Caco-2 (cell line): ENCODE measurements at places on chromosomes 2 and 18. TPM values are rescaled to one million over a fixed set of nuclear protein-coding genes. Genes with fewer than 3 reads are reported as not detected.
A peak's percentile ranks its signal among the peaks of the same experiment; 100 is the strongest.

Gene NAT8
- not detected in 2 replicates for total RNA-seq

Gene EIPR1
- 35.6 and 36.9 TPM in 2 replicates for total RNA-seq

Gene UBE2E3
- 9.0 and 12.2 TPM in 2 replicates for total RNA-seq

DNA sequence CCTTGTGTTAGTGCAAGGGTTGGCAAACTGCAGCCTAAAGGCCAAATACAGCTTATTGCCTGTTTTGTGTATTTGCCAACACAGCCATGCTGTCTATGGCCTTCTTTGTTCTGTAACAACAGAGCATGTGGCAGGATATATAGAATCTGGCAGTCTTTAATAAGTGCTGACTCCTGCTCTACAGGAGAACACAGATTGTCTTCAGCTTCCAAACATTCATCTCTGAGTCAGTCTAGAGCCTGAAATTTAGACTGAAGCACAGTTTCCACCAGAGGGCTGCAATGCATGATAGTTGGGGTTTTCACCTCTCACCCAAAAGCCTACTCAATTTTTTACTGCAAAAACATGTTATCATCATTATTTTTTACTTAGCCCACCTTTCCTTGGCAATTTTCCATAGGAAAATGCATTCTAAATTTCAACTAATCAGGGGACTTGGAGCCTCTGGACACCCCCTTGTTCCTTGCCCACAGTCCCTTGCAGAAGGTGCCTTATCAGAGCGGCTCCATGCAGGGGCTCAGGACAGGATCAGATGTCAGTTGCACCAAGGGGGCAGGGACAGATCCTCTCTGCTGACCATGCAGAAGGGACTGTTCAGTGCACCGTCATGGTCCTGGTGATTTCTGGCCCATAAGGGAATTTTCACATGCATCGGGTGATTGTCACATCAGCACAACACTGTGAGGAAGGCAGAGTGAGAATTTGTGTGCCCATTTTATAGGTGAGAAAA is 12.4 kb downstream of the IL37 start:
- no peaks in the 10 kb centered on the region for H3K36me3 ChIP-seq
- H3K4me3 ChIP-seq: no peak overlapping the region
- peaks cover 29% of the 10 kb centered on the region for H3K4me1 ChIP-seq
- H3K27ac ChIP-seq: no peak overlapping the region

GRCh38 chr18:44564922-44565321 is 115.8 kb upstream of the SETBP1 start:
- DNase-seq: no peak
- no peak overlapping the region for H3K4me3 ChIP-seq
- no peaks in the 10 kb centered on the region for H3K27me3 ChIP-seq
- no peak overlapping the region for H3K27ac ChIP-seq
- no peaks in the 10 kb centered on the region for H3K36me3 ChIP-seq

DNA sequence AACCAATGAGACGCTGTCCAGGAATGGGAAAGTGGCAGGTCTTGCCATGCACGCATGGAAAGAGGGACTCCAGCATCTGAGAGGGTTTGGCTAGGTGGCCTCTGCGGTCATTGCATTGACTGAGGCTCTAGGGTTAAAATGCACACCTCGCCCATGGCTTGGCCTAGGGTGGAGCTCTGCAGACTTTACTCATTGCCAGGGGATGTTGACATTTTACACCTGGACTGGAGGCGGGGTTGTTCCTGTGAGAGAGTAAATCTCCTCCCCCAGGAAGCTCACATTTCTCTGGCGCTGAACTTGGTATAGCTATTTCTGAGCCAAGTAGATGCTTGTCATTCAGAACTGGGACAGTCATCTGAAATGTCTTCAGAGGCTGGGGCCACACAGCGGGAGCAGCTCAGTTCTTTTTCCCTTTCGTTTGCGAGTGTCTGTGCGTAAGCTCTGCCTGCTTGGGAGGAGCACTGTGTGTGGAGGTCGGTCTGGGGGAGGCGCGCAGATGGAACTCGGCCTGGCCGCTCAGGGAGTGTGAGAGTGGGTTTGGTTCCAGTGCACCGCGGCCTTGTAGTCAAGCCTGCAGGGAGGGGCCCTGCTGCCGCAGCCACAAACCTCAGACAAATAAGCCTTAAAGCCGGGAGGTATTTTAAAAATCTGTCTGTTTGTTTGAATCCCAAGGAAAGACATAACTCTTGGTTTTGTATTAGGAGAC is 76.5 kb downstream of the LPIN1 start:
- no peaks in the 10 kb centered on the region for H3K27me3 ChIP-seq
- no peak overlapping the region for H3K27ac ChIP-seq
- no peaks in the 10 kb centered on the region for H3K36me3 ChIP-seq
- H3K4me1 ChIP-seq: peaks cover 12% of the 10 kb centered on the region

- H3K36me3 ChIP-seq: no peaks in the 10 kb centered on the region
- peaks cover 48% of the 10 kb centered on the region for H3K4me1 ChIP-seq
- no peaks in the 10 kb centered on the region for H3K27me3 ChIP-seq
- H3K4me3 ChIP-seq: no peak overlapping the region
- peak; percentile 58 for DNase-seq
Observed at GRCh38 chr2:227450926-227451654, 20.9 kb upstream of the AGFG1 start.

DNA sequence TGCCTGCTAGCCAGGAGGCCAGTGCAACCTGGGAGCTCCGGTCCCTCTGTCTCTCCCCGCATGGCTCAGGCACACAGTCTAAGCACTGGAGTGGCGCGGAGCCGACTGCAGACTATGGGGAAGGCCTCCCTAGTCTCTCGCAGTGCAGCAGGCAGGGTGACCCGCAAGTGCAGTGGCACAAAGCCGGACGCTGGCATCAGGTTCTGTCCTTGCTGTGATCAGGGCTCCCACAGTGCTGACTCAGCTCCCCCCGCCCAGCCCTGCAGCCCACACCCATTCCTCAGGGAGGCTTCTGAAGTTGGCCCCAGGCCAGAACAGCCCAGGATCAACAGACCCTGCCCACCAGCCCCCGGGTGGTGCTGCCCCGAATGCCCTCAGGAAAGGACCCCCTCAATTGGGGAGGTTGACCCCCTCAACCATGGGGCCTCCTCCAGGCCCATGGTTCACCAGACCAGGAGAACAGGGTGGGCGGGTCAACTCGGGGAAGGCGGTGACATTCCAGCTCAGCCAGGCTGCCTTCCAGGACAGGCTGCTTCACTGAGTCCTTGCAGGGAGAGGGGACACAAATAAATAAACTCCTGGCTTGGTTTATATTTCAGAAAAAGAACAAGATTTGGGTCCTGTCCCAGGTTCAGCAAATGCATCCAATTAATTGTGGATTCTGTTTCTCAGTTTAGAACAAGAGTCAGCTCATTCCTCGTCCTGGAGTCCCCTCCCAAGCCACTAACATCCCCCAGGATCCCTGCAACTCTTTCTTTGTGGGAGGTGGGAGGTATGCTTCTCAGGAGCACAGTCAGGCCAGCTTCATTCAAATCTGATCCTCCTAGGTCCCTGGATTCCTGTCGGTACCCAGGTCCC is 12.2 kb downstream of the BIN1 start:
- H3K27me3 ChIP-seq: no peaks in the 10 kb centered on the region
- peak overlapping the region; percentile 70 for H3K27ac ChIP-seq
- H3K4me3 ChIP-seq: no peak overlapping the region

GRCh38 chr2:50491541-50492476 is 540.1 kb downstream of the NRXN1 start:
- no peak overlapping the region for H3K27ac ChIP-seq
- peak; percentile 24 for DNase-seq
- H3K4me1 ChIP-seq: no peaks in the 10 kb centered on the region
- H3K4me3 ChIP-seq: no peak overlapping the region
- no peaks in the 10 kb centered on the region for H3K27me3 ChIP-seq

GRCh38 chr2:188523919-188524318 is 232.2 kb downstream of the GULP1 start:
- no peaks in the 10 kb centered on the region for H3K27me3 ChIP-seq
- H3K4me1 ChIP-seq: no peaks in the 10 kb centered on the region
- H3K27ac ChIP-seq: no peak overlapping the region
- H3K36me3 ChIP-seq: no peaks in the 10 kb centered on the region
- no peak for DNase-seq

GRCh38 chr18:60686142-60686541 is 313.6 kb upstream of the MC4R start:
- no peaks in the 10 kb centered on the region for H3K27me3 ChIP-seq
- no peak overlapping the region for H3K4me3 ChIP-seq
- H3K27ac ChIP-seq: no peak overlapping the region
- no peaks in the 10 kb centered on the region for H3K36me3 ChIP-seq

DNA sequence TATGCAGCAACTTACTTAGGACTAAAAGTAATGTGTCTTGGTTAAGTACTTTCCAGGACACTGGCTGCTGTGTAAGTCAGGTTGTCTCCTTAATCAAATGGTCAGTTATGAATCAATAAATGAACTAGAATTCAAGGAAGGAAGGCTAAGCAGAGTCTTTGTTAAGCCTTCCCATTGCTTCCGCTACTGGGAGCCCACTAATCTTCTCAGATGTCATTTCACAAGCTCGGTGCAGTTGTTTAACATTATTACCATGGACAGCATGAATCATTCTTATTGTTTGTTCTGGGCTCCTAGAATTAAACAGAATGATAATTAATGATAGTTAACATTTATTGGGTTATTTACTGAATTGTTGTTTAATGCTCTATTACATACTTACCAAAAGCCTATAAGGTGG is 26.0 kb upstream of the MEIS1 start:
- H3K27me3 ChIP-seq: no peaks in the 10 kb centered on the region
- no peaks in the 10 kb centered on the region for H3K36me3 ChIP-seq
- H3K4me3 ChIP-seq: no peak overlapping the region
- H3K27ac ChIP-seq: no peak overlapping the region
- peaks cover 7% of the 10 kb centered on the region; the same call in 1 of the 2 replicates for H3K4me1 ChIP-seq
- DNase-seq: no peak

GRCh38 chr2:152161598-152161997 is 14.0 kb downstream of the STAM2 start:
- DNase-seq: no peak
- no peak overlapping the region for H3K27ac ChIP-seq
- 0 out of 2 replicates have a peak, but pooled peaks cover 2% of the 10 kb centered on the region for H3K36me3 ChIP-seq
- H3K4me1 ChIP-seq: no peaks in the 10 kb centered on the region
- H3K4me3 ChIP-seq: no peak overlapping the region

DNA sequence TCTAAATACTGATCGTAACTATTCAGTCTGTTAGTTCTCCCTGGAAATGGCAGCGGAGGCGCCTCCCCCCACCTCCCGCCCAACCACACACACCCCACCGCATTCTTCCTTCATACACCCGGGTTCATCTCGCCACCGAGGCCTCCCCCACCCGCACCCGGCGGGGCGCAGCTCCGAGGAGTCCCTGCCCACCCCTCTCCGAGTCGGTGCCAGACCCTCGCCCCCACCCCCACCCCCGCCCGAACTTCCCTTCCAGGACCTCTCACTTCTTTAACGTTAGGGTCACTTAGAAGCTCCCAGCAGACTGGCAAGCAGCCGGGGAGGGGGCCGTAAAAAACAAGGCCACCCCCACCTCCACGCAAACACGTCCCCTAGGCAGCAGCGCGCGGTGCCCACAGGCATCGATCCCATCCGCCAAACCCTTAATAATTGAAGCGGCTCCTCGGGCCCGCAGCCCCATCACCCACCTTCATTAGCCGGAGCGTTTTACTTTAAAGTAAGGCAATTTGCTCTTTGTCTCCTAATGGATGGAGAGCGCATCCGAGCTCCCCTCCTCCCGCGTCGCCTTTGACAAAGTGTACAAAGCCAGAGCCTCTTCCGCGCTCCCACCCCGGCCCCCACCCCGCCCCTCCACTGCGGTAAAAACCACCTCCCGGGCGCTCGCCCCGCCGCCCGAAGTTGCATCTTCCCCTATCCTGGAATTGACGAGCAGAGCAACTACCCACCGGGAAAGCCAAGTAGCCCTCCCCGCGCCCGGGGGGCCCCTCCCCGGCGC is 624 bp downstream of the ZNF516 start:
- peak overlapping the region; percentile 63 for H3K4me3 ChIP-seq
- no peaks in the 10 kb centered on the region for H3K27me3 ChIP-seq
- H3K27ac ChIP-seq: peak overlapping the region; percentile 65
- DNase-seq: no peak
- no peaks in the 10 kb centered on the region for H3K36me3 ChIP-seq

GRCh38 chr2:239165206-239165831 is 235.5 kb downstream of the HDAC4 start:
- H3K4me3 ChIP-seq: no peak overlapping the region
- no peak for DNase-seq
- H3K4me1 ChIP-seq: no peaks in the 10 kb centered on the region
- no peak overlapping the region for H3K27ac ChIP-seq
